ENCODE measurements at places on chromosomes 2 and 18.

DNA sequence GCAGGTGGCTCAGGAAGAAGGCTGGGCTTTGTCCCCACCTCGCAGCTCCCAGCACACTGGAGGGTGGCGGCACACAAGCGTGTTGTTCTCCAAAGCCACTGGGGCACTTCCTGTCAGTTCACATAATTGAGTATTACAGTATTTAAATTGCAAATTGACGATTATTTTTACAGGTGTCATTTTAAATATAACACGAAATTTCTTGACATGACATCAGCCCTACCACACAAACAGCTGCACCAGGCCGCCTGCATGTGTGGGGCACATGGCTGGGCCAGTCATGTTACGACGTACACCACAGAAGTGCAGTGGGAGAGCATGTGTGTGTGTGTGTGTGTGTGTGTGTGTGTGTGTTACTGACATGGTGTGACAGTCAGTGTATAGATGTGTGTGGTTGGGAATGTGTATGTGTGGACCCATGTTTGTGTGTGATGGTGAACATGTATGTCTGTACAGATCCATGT is 155.6 kb downstream of the TTC32 start:
- no peak for DNase-seq

DNA sequence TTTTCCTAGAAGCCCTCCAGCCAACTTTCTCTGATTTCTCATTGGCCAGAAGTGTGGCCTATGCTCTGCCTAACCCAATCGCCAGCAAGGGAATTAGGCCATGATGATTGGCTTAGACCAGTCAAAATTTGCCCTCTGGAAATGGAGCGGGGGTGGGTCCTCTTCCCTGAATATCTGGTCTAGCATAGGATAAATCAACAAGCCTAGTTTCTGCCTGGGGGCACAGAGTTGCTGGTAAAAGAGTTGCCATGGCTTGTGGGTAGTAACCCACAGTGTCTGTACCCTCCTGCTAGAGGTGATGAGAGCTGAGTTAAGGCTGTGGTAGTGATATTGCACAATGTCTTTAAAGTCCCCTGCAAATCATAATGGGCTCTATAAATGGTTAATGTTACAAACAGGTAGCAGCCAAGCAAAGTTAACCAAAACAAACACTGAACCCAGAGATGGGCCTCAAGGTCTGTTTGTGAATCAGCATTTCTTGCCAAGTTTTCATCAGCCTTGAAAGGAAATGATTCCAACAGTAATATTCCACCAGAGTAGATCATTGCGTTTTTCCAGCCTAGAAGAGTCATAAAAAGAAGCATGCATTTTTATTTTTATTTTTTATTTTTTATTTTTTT is 19.3 kb downstream of the GALM start:
- DNase-seq = peak; percentile 25

DNA sequence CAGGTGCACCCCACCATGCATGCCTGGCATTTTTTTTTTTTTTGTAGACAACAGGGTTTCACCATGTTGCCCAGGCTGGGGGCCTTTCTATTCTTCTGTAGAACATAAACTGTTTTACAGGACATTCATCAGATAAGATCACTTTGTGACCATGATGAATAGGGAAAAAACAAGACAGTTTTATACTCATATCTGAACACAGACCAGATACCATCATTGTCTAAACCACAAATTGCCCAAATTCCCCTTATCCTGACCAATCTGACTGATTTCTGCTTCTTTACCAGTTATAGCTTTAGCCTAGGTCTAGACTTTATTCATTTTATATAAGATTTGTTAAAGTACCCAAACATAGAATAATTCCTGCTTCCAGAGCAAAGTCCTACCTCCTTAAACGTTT is 1699.3 kb upstream of the TMEFF2 start:
- DNase-seq = no peak

DNA sequence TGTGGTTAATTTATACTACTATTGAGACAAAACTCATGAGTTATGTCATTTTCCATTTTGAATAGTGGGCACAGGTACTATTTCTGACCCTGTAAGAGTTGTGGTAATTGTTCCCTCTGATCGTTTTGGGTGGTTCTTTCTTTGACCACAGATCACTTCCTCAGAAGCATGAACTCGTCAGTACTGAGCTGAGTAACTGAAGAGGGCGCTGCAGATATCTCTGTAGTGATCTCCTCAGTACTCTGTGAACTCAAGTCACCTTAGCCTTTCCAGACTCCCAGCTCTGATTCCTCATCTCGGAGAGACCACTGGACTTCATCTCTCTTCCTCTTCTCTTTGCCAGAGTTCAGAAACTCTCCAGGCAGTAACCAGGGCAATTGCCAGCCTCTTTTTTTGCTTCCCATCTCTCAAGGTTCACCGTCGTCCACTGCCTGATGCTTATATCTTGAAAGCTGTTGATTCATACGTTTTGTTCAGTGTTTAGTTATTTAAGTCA is 9.4 kb upstream of the IL1RL1 start:
- no peak for DNase-seq

DNA sequence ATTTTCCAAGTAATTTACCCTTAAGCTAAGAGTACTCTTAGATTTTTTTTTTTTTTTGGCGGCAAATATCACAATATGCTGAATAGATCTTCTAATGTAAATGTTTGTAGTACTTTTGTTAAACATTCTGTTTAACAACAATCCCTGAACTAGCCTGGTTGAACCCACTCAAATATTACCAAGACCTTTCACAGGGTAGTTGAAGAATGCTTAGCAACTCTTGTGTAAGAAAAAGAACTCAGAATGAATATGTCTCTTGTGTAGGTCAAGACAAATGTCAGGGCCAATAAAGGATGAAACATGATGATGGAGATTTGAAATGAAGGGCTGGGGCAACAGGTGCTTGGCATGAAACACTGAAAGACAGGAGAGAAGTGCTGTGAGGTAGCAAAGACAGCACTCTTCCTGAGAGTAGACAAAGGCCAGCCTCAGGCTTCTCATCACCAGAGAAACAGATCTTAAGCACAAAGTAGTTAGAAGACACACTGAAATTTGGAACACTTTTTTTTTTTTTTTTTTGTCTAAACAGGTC is 597.3 kb downstream of the ERBB4 start:
- DNase-seq = no peak

DNA sequence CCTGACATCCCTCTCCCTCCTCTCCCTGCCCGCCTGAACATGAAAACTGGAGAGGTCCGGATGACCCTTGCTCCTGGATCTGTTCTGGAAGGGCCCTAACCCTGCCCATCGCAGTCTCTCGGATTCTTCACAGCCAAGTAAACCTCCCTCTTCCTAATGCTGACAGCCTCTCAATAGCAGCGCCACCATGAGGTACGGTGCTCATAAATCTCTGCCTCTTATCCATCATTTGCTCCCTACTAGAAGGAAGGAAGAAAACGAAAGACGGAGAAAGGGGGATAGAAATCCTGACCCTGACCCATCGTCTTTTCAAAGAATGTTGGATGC is 257.9 kb downstream of the BCL11A start:
- DNase-seq = no peak

DNA sequence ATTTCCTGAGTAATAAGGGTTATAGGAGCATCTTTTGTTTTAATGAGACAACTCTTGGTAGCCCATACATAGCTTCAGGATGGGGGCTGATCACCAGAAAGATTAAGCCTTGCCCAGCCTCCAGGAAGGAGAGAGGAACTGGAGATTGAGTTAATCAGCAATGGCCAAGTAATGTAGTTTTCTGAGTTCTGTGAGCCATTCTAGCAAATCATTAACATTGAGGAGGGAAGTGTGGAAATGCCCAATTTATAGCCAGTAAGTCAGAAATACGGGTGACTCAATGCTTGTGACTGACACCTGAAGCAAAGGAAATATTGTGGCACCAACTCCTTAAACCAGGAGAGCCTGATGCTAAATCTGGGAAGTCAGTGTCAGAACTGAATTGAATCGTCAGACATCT is 205.1 kb upstream of the SRD5A2 start:
- no peak for DNase-seq

DNA sequence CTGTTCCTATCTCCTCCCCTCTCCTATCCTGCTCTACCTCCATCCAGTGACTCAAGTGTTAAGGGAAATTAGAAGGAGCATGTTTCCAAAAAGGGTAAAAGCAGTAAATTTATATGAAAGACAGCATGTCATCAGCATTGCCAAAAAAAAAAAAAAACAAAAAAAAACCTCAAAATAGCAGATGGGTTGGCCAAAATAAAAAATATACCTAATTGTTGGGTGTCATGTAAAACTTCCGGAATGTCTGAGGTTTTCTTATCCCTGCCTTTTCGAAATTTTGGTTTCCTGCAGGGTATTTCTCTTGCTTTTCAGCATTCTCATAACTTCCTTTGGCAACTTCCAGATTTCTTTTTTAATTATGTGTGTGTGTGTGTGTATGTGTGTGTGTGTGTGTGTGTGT is 241.6 kb upstream of the FN1 start:
- DNase-seq = no peak

- DNase-seq = peak; percentile 50
Measured at GRCh38 chr2:198309673-198310280, 505.4 kb downstream of the PLCL1 start.

DNA sequence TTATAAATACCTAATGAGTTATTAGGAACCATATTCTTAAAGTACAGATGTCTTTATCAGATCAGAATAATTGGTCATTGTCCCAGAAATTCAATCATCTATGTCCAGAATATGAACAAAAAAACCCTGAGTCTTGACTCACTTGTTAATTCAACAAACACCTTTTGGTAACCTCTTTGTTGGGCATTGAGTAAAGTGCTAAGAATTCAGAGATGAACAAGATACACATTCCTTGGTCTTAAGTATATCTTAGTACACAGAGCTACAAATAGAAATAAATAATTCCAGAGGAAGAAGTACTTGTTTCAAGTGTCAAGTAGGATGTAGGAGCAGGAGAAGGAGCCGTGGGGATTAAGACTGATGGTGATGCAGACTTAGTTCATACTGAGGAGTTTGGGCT is 798.1 kb downstream of the CPS1 start:
- DNase-seq = no peak

All from BE2C (cell line).